ENCODE measurements at places on chromosomes 2 and 18.
A peak's percentile ranks its signal among the peaks of the same experiment; 100 is the strongest.

DNA sequence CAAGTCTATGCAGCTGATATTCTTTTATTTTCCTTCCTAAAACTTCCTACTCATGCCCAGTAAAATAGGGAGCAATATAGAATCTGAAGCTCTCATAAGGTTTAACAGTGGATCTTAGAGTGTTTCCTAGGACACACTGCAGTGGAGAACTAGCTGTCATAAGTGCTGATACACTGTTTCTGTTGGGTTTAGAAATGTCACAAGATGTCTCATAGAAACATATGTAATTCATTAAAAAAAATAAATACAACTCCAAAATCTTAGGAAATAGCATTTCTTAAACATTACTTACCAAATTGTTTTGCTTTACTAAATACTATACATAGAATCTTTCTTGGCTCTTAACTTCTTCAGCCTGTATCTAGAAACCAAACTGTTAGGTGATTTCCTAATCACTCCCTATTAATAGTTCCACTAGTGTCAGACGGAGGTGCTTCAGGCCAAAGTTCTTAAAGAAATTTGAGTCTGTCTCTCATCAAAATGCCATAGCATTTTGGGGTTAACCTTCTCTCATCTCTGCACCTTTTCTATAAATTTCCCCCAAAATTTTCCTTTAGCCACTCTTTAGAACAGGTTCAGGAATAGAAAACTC lies 93.7 kb downstream of the CERKL start:
- peak; percentile 19 for DNase-seq

DNA sequence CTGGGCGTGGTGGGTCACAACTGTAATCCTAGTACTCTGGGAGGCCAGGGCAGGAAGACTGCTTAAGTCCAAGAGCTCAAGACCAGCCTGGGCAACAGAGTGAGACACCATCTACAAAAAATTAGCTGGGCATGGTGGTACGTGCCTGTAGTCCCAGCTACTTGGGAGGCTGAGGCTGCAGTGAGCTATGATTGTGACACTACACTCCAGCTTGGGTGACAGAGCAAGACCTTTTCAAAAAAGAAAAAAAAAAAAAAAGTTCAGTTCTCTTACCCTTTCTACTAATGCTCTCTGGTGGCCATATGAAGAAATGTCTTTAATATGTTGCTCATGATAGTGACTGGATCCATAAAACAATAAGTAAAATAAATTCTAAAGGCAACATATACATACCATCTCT lies 14.9 kb downstream of the TYW5 start:
- DNase-seq: no peak

DNA sequence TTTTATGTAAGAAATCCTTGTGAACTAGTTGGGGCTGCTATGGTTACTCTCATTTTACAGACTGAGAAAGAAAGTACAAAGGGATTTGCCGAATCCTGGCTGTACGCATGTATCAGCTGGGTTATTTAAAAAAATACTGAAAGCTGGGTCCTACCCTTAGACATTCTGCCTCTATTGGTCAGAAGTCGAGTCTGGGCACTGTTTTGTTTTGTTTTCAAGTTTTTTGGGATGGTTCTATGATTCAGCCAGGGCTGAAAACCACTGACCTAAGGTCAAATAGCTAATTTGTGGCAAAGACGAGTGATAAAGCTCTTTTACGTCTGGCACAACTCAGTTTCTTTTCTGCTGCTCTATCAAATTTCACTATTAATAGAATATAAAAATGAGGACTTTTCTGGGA lies 5.9 kb upstream of the SLC8A1 start:
- no peak for DNase-seq

DNA sequence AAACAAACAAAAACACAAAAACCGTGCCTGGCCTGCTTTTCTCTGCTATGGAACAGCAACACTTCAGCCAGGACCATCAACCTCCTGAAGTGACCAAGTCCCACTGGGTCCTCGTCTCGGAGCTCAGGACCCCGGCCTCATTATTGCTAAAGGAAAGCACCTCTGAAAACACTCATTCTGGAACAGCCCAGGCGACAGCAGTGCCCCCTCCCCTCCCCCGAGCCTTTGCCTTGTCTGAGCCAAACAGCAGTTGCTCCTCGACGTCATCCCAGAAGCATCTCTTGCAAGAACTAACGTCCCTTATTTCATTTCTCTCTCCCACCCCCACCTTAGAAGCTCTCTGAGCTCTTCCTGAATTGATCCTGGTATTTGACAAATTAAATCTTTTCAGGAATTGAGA lies 27.4 kb downstream of the APCDD1 start:
- DNase-seq: no peak

- no peak for DNase-seq
Measured at GRCh38 chr2:159139216-159139933, 147.1 kb downstream of the WDSUB1 start.

DNA sequence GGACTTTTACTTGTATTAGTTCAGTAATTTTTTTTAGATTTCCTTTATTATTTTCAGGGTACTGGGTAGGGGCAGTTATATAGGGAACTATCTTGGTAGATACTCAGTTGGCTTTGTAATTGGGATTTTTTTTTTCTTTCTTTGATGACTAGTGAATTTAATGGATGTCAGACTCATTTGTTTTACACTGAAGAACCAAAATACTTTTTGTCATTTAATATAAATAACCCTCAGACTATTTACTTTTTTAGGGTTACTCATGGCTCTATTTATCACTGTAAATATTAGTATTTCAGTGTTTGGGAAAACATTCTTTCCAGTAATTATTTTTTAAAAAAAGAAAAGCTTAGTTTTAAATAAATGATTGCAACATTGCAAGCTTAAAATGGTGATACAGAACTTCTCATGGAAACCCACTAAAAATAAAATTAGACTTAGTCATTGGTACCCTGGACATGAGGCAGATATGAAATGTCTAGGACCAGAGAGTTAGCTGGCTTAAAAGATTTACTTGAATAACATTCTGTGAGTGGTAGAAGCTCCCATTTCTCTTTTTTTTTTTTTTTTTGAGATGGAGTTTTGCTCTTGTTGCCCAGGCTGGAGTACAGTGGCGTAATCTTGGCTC lies 74.4 kb upstream of the CYP20A1 start:
- peak; percentile 54 for DNase-seq

DNA sequence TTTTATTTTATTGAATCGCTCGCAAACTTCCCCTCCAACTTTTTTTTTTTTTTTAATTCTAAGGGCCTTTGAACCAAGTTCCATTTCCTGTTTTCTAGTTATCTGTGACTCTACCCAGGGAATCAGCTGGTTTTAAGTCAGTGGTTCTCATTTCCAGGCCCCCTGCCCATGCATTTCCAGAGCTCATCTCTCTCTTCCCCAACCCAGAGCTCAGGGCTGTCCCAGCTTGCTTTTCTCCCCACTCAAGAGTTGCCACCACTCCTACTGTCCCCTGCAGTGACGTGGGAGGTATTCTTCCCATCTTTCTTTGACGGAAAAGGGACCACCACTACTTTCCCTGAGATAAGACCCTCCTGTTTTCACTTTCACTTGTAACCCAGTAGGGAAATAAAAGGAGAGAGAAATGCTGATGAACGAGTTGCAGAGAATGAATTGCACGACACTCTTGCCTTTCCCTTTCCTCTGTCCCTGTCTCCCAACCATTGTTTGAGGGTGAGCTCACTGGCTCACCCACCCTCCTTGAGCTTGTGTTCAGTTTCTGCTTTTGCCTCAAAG lies 42.1 kb downstream of the TET3 start:
- no peak for DNase-seq

- no peak for DNase-seq
Measured at GRCh38 chr2:174338147-174338605, 3.4 kb downstream of the SP9 start.

DNA sequence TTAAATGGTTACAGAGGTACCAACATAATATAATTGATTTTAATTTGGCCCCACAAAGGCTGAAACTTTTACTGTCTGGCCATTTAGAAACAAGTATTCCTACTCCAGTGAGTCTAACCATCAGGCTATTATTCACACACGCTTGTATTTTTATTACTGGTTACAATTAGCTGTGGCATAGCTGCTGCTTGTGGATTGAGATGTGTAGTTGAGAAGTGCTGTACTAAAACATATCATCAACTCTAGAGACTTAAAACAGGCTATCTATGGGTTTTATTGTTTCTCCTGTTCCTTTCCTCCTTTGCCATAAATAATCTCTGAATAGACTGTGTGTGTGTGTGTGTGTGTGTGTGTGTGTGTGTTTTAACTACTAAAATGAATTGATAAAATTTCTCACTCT lies 530.2 kb downstream of the CCDC85A start:
- no peak for DNase-seq

- DNase-seq: no peak
Measured at GRCh38 chr2:217208867-217209266, 349.0 kb upstream of the TNP1 start.

DNA sequence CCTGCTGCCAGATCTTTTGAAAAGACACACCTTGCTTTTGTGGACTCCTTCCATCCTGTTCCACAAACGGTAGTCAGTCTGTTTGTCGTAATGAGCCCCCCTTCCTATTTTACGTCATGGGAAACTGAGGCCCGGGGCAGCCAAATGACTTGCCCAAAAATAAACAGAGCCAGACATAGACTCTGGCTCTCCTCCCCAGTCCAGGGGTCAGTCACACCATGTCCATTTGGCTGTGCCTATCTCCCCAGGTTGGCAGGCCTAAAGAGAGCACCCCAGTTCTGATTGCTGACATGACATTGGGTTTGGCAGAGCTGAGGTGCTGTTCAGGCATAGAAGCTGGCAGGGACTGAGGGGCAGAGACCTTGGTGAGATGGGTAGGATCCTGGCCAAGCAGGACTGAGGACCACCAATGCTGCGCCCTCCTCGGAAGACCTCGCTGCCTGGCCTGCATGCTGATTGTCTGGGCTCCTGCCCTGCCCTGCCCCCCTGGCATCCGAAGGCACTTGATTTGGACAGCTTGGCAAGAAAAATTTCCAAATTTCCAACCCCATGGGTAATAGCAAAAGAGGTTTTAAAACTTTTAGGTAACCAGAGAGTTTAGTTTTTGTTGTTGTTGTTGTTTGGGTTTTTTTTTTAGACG lies 335.4 kb downstream of the DYSF start:
- no peak for DNase-seq

DNA sequence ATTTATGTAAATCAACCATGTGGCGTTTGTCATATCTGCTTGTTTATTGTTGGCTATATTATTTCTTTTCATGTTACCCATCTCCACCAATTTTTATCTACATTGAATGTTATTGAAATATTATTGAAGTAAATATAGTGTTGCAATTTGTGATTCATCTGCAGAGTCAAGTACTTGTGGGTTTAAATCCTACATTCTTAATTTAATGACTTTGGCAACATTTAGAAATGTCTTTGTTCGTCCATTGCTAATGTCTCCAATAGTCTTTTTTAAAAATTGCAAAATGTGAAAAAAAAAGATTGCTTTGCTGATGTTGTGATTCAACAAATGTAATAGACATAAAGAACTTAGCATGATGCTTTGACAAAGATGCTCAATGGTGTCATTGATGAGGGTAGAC lies 1572.8 kb upstream of the PIK3C3 start:
- no peak for DNase-seq

DNA sequence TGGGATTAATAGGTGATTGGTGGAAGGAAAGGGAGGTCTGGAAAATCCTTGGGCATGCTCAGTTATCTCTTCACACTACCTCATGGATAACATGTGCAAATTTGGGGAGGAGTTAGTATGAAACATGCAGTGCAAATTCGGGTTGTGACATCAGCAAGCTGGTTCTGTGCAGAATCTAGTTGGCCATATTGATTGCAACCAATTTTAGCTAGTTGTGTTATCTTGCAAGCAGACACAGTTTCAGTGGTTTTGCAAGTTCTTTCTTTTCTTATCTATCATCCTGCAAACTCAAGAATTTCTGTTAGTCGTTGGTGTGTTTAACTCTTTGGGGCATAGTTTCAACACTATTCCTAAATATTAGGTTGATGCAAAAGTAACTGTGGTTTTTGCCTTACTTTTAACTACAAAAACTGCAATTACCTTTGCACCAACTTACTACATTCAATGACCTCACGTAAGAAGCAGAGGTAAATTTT lies 135.4 kb downstream of the PTH2R start:
- no peak for DNase-seq

DNA sequence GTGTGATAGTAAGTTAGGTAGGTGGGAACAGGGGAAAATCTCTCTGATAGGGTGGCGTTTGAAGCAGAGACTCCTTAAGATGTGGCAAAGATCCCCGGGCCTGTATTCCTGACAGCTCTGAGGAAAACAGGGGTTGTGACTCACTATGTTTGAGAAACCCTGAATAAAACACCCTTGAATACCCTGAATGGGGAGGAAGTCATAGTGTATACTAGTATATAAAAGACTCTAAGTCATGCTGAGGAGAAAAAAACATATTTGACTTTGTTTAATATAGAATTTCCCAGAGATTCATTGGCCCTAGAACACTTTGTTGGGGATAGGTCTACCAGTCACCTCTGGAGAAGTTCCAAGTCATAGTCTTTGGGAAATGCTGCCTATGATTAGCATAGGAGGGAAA lies 590.9 kb downstream of the IRS1 start:
- no peak for DNase-seq

DNA sequence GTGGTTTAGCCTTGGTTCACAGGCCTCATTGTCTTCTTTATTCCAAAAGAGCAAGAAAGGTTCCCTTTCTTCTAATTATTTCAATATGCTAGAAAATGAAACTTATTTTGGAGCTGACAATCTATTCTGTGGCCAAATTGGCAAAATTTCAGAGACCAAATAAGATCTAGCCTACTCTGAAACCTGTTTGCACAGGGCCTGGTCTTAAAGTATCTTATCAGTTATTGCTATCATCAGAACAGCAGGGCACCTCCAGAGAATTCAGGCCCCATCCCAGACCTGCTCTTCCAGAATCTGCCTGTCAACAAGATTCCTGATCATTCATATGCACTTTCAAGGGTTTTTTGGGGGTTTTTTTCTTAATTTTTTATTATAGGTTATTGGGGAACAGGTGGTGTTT lies 198.7 kb downstream of the ANAPC1 start:
- DNase-seq: no peak

DNA sequence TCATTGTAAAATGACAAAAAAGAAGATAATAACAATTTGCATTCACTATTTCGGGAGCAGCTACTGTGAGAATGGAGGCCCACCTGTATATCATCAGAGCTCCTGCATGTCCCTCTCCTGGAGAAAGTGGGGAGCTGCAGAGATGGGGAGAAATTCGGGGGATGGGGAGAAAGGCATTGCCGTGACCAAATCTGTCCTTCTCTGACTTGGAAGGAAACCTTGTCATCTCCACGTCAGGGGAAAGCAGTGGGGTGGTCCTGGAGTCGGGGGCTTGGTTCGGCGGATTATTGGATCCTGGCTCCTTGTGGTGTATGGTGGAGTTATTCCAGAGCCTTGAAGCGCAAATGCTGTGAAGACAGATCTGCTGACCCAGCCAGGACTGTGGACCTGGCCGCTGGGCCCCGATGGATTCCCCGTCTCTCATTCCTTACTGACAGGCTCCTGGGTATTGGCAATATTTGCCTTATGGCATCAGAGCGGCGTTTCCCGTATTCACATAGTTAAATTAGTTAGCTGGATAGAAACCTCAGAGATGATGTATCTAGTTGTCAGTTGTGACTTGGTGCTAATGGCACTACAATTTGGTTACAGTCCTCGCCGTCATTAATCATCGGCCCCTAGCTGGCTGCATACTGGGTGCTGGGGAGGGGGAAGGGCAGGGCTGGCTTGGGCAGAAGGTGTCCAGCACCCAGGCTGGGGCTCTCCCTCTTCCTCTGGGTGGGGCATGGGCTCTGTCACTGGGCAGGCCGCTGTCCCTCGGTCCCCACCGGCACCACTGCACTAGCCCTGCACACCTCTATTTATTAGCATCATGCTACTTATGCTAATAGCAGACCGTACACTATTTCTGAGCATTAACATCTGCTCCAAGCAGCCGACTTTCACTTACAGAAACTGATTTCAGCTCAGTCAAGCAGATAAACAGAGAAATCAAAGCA lies 31.7 kb downstream of the CELF4 start:
- no peak for DNase-seq
